ENCODE measurements at places on chromosomes 13 and 19.

DNA sequence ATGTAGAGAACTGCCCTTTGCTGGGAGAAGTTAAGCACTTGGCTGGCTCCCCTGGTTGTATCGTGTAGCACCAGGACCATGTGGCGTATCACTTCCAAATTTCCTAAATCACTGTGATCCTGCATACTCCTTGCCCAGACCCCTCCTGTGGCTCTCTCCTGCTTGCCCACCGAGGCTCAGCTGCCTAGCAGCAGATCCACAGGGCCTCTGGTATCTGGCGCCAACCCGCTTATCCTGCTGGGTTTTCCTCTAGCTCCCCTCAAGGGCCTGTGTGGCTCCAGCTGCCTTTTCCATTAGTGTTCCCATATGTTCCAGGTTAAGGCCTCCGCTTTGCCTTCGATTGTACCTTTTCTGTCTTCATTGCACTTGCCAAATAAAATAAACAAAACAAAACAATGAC lies 16.5 kb downstream of the LRCH1 start:
- DNase-seq, result no peak

GRCh38 chr19:56538254-56538760 lies 441 bp upstream of the ZFP28 start:
- peak; percentile 72 for DNase-seq

DNA sequence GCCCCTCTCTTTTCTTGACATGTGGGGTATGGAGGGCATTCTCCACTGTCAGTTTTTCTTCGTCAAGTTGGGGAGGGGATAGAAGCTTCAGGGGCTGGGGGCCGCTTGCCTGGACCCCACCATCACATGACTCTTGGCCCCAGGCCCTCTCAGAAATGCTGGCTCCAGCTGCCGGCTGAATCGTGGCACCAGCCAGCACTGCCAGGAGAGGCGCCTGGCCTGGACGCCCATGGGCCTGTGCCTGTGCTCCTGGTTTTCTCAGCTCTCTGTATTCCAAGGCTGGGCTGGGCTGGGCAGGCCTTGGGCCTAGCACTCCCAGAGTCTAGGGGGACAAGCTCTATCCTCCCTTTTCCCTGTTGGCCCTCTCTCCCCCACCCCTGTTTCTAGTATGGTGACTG lies 38.6 kb downstream of the LYL1 start:
- no peak for DNase-seq

DNA sequence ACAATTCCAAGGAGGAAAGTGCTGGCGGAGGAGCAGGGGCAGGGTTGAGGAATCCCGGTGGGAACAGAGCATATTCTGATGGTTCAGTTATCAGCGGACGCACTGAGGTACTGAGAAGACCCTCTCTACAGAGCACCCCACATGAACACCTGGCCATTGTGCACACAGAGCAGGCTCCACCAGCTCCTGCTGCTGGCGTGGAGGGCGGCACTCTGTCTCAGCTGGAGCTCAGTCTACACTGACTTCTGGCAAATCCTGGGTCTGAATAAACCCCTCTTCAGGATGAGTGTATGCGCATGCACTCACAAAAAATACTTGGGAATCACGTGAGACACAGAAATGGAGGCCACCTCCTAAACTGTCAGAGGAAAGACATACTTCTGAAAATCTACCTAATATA lies 114.4 kb upstream of the IRS2 start:
- DNase-seq, result no peak

DNA sequence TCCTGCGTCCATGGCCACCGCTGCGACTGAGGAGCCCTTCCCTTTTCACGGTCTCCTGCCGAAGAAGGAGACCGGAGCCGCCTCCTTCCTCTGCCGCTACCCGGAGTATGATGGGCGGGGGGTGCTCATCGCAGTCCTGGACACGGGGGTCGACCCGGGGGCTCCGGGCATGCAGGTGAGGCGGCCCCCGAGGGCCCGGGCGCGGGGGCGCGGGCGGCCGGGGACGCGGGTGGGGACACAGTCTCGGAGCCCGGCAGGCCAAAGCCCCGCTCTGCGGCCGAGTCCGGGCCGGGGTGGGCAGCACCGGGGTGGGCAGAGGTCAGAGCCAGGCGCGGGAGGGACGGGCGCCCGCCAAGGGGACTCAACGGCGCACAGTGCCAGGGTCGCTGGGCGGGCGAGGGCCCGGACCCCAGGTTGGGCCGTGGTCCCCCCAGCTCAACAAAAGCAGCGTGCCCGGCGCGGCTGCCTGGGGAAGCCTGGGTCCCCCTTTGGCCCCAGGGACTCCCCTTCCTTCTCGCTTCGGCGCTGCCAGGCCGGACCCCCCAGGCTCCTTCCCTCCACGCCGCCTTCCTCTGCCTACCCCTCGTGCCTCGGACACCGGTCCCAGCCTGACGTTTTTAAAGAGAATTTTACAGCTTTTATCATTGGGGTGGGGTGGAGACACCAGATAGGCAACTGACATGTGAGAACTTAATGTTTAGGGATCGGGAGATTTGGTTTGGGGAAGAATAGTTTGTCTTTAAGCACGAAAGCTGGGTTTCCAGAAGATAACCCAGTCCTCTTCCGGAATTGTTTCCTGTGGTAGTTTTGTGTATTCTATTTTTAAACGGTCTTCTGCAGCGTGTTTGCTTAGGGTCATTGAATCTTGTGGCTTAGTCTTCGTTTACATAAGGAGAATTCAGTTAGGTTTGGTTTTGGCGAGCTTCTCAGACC lies 509 bp downstream of the TPP2 start:
- peak; percentile 50 for DNase-seq

- no peak for DNase-seq
Measured at GRCh38 chr13:80011448-80012212, 329.3 kb downstream of the SPRY2 start.

DNA sequence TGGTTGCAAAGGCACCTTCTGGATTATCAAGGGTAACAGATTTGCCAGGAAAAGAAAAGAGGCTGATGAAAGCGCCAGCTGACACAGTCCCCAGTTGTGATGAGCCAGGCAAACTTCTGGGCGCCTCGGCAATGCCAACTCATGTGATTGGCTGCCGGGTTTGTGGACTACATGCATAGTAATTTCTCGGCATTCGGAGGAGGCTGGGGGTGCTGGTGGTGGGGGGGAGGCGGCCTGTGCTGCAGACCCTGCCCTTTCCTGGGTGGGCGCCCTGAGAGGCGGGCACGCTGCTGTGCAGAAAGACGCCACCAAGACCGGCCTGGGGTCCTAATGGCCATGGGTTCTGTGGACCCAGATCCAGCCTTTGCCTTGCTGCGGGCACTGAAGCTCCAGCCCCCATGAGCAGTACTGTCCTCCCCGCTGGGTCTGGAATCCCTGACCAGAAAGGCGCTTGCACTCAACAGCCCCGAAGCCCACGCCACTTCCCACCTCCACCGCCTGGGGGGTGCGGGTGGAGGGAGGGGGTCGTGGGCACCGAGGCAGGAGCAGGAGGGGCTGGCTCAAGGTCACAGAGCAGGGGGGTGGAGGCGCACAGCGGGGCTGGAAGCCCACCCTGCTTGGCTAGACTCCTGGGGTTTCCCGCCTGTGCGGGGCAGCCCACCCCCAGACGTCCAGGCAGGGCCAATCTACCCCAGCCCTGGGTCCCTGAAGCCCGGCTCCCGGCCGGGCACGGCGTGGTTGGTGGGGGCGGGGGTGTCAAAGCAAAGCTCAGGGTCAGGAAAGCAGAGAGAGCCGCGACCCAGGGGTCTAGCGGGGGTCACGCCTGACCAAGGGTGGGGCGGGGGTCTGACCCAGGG lies 1.0 kb downstream of the DIRAS1 start:
- DNase-seq, result no peak

GRCh38 chr13:19674898-19675297 lies 41.4 kb downstream of the MPHOSPH8 start:
- DNase-seq, result no peak

- no peak for DNase-seq
Measured at GRCh38 chr13:68905186-68905585, 1202.4 kb upstream of the ATXN8OS start.

DNA sequence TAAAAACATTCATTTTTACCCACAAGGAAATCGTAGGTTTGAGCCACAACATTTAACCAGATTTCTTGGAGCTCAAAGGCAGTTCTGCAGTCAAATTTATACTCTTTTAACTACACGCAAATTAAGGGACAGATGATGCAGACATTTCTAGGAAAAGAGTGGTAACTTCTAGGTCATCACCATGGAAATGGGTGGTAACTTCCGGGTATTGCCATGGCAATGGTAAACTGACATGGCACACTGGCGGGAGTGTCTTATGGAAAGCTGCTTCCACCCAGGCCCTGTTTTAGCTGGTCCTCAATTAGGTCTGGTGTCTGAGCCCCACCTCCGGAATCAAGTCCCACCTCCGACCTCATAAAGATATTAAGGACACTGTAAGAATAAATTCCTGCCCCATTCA lies 10.4 kb upstream of the LYPD5 start:
- no peak for DNase-seq

GRCh38 chr19:51292971-51293370 lies 18.5 kb upstream of the IGLON5 start:
- no peak for DNase-seq

- DNase-seq, result no peak
Measured at GRCh38 chr13:94063096-94063495, 416.4 kb downstream of the DCT start.

Data from GM06990 (cell line).